ENCODE measurements at places on chromosomes 7 and 10.

- DNase-seq: no peak
Observed at GRCh38 chr10:69080226-69080625, 7.7 kb upstream of the SRGN start.

DNA sequence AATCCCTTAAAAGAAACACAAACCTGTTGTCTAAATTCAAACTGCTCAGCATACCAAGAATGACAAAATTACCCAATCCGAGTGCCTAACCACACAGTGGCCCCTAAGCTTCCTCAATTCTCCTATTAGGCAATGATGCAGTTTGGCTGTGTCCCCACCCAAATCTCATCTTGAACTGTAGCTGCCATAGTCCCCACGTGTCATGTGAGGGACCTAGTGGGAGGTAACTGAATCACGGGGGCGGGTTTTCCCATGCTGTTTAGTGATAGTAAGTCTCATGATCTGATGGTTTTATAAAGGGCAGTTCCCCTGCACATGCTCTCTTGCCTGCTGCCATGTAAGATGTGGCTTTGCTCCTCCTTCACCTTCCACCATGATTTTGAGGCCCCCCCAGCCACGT lies 21.9 kb downstream of the PSAP start:
- DNase-seq: no peak

DNA sequence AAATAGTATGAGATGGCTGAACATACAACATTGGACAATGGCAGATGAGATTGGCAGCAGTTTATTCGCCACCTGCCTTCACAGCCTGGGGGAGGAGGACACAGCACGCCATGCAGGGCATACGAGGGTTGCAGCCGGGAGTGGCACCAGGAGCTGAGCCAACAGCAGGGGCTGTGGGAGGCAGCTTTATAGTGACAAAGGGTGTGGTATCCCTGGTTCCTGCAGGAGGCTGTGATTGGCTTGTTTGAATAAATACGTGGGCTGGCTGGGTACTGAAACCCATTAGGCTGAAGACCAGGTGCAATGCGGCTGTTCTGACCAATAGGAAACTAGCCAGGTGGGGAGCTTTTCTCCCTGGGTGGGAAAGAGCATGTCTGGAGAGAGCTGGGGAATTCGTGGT lies 68.9 kb upstream of the LEP start:
- no peak for DNase-seq

- no peak for DNase-seq
Observed at GRCh38 chr10:123101872-123102271, 33.9 kb upstream of the HMX3 start.

DNA sequence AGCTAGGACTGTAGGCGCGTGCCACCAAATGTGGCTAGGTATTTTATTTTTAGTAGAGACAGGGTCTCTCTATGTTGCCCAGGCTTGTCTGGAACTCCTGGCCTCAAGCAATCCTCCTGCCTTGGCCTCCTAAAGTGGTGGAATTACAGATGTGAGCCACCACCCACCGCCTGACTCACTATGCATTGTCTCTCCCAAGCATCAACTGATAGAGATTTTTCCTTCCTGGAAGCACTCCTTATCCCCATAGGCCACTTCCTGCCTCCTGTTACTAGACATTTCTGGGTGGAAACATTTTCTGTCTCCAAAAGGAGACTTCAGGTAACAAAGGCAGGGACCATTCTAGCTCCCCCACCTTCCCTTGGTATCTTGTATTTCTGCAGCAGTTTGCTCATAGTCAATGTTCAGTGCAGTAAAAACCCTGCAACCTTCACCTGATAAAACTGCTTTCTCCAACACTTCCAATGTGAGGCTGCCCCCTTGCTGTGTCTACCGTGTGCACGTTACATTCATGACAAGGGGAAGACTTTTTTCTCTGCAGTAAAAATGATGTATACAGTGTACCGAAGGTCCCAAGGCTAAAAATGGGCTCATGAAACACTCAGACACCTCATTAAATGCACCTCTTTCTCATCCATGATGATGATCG lies 84.9 kb downstream of the NHLRC2 start:
- DNase-seq: no peak
